Caco-2 (cell line): ENCODE measurements at places on chromosomes 13 and 19. TPM values are rescaled to one million over a fixed set of nuclear protein-coding genes. Genes with fewer than 3 reads are reported as not detected.

Gene ZNF507
- total RNA-seq: 26.6 and 27.4 TPM in 2 replicates

Gene STAP2
- 70.7 and 71.6 TPM in 2 replicates for total RNA-seq

Gene LIG1
- 78.7 and 88.2 TPM in 2 replicates for total RNA-seq

Gene RUBCNL
- total RNA-seq: 14.0 and 16.0 TPM in 2 replicates

Gene ZNF726
- not detected in 2 replicates for total RNA-seq

Gene FLT1
- 0.66 and 0.93 TPM in 2 replicates for total RNA-seq
